Hematopoietic multipotent progenitor cell treated with erythropoietin and hydrocortisone succinate and interleukin-3 and kit ligand, for 8 days (in vitro differentiated cells): ENCODE measurements at places on chromosomes 5 and 9.
A peak's percentile ranks its signal among the peaks of the same experiment; 100 is the strongest.

- DNase-seq: no peak
These were observed 1.1 kb downstream of the SLC31A1 start for GRCh38 chr9:113222482-113222841.

- peak; percentile 68 for DNase-seq
These were observed 93.4 kb downstream of the OSTF1 start for GRCh38 chr9:75181750-75182149.

DNA sequence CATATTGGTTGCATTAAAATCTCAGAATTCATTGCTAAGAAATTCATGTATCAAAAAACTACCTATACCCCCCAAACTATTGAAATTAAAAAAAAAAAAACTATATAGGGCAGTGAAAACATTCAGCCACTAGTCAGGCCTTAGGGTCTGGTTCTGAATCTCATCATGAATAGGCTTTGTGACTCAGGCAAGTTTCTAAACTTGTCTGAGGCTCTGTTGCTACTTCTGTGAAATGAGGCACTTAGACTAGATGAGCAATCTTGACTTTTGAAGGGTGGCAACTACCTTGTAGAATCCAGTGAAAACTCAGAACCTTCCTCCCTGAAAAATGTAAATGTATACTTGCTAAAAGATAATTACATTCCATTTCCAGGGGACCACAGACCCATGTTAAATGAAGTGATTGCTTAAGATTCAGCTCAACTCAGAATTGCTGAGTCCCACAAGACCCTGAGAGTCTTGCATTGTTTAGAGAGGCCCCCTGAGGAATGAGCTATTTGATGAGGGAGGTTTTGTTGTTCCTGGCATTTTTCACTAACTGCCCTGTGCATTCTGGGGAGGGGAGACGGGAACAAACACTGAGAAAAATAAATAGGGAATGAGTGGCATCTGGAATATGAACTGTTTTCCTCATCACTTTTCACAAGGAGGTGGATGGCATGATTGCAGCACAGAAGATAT is 29.5 kb downstream of the RAI14 start:
- DNase-seq: no peak

GRCh38 chr9:118321788-118322187 is 617.6 kb downstream of the TLR4 start:
- DNase-seq: no peak

DNA sequence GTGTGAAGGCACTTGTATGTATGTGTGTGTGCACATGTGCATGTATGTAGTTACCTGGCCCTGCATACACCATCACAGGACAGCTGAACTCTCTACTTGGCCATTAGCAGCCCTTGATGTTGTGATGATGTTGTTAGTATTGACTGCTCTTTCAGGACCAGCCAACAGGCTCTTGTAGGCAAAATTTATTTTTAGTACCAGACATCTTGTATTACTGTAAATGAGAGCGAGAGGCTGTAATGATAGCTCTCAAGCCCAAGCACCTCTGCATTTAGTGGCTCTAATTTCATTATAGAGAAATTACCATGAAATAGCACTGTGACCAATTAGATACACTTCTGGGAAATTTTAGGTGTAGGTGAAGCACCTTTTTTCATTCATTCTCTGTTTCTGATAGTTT is 158.0 kb downstream of the SMARCA2 start:
- no peak for DNase-seq

GRCh38 chr5:90476391-90476790 is 1.7 kb downstream of the POLR3G start:
- peak; percentile 59 for DNase-seq

- no peak for DNase-seq
These were observed 17.7 kb upstream of the ANXA1 start for GRCh38 chr9:73133921-73134407.

GRCh38 chr5:110032376-110032775 is 342.6 kb downstream of the MAN2A1 start:
- DNase-seq: no peak

DNA sequence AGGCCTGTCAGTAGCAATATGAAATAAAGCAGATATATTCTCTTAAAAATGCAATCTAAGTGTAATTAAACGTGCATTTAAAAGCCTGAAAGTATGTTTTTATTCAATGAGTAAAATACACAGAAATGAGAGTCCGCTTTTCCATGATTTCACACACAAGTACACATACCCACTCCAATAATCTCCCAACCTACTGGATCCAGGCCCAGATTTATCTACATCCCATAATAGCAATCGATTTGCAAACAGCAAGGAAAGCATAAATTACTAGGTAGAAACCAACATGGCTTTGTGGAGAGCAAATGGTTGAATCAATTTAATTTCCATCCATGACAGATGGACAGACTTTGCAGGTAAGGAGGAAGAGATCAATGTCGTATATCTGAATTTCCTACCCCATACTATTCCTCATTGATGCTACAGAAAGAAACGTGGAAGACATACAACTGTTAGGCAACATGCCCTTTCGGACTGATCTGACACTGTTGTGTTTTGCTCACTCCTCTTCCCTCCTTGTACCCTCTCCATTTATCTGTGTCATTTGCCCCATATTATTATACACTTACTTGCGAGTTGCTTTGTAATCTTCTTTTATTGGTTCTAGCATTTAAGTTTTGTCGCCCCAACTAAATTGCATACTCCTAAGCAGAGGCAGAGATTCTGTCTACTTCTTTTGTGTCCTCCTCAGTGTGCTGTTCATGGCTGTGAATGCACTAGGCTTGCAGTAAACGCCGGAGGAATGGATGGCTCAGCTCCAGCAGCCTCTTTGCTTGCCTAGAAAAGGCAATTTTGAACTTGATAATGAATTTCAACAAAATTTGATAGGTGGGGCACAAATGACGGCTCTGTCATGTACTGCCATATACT is 133.6 kb downstream of the NFIB start:
- DNase-seq: no peak

GRCh38 chr5:2699686-2700085 is 51.8 kb downstream of the IRX2 start:
- DNase-seq: no peak

GRCh38 chr9:100785946-100786345 is 208.1 kb downstream of the CAVIN4 start:
- no peak for DNase-seq

DNA sequence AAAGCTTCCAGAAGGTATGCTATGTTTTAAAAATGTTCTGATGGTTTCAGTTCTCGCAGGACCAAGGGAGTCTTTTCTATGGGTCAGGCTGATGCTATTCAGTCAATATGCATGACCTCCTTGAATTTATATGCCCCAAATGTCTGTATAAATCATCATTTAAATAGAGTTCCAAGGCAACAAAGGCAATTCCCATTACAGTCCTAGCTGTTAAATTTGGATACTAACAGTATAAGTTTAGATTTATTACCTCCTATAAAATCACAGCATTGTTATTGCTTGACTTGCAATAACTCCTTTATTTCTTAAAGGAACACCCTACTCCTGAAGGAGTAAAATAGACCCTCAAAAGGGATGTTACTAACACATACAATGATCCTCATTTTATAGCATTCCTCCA is 387.7 kb upstream of the CHD1 start:
- DNase-seq: no peak

- DNase-seq: no peak
These were observed 530 bp downstream of the TMEFF1 start for GRCh38 chr9:100473276-100474081.

DNA sequence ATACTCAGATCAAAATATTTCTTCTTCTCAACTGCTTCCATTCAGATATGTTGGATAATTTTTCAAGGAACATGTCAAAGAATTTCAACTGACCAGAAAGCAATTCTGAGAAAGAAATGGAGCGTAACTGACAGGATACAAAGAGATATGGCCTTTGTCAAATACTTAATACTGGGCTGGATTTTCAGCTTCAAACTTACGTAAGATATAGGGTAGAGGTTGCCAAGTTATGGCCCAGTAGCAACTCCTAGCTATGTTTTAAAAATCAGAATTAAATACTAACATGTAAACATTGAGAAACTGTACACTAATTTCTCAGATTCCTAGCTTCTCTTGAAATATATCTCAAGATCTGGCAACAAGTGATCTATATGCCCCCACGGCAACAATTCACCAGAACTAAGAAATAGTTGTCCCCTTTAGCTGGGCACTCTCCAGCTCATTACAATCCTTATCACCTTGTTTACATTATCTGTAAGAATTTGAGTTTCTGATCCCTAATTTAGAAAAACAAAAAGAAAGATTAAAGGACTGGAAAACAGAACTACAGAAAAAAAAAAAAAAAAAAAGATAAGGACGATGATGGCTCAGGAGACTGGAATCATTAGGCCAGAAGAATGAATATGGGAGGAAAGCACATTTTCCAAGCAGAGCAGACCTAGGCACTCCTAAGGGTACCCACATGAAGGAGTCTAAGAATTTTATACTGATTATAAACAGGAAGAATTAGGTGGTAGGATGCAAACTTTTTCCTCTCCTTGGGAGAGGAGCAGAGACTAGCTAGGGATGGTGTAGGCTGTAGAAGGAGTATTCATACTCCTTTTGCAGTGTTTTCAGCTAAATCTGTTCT is 23.0 kb downstream of the INIP start:
- no peak for DNase-seq

DNA sequence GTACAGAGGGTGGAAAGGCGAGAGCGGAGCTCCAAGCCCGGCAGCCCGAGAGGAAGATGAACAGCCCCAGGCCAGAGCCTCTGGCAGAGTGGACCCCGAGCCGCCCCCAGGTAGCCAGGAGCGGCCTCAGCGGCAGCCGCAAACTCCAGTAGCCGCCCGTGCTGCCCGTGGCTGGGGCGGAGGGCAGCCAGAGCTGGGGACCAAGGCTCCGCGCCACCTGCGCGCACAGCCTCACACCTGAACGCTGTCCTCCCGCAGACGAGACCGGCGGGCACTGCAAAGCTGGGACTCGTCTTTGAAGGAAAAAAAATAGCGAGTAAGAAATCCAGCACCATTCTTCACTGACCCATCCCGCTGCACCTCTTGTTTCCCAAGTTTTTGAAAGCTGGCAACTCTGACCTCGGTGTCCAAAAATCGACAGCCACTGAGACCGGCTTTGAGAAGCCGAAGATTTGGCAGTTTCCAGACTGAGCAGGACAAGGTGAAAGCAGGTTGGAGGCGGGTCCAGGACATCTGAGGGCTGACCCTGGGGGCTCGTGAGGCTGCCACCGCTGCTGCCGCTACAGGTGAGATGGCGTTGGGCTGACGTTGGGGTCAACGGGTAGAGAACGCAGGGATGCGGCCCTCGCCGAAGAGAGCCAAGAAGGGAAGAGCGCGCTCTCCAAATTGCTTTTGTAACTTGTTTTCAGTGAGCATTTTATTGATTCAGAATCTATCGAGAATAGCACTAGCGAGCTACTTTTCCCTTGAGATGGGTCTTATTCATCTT is at the start of gene PTGER4:
TSS of gene PTGER4 (plus strand) at position 3 of the 769 bp plus-strand sequence. CDS start 1,079 bp downstream, outside the sequence.
- no peak for DNase-seq

DNA sequence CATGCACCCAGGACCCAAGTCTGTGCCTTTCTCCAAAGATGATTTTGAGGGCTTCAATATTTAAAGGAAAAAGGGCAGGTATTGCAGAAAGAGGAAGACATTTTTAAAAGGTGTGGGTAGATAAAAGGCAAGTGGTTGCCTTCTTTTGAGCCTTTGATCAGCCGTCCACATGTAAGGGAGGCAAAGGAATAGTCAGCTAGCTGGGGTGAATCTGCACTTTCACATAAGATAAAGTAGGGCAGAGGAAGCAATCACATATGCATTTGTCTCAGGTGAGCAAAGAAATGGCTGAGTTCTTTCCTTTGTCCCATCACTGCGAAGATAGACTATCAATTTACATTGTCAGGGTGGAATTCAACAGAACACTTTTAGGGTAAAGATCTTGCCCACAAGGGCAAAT is 19.9 kb downstream of the MGAT1 start:
- DNase-seq: no peak

DNA sequence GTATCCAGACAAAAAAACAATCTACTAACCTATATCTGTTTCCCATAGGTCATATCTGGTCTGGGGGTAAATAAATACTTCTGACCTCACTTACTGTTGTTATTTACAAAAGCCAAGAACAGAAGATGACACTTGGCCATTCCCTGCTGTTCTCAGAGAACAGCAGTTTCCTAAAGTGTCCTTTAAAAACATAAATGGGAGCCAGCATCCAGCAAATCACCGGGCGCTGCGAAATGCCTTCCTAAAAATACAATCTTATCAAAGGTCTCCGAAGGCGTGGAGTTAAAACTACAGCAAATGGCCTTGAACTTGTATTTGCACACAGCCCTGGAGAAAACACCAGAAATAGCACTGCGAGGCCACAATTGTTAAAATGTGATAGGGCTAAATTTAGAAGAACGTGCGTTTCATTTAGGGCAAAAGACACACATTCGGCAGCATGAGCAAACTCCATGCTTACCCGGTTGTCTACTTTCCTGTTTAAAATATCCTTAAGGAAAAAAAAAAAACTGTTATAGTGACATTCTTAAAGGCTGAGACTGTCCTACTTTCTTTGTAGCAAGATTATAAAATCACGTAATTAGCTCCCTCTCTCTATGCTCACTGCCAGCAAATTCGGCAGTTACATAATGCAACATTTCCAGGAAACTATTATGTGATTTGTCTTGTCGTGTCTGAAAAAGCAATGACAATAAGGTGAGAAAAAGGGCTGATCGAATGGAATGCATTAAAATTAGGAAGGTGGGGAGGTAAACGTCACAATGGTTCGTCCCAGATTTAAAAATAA is 1.5 kb downstream of the NFIL3 start:
- peak; percentile 14 for DNase-seq

DNA sequence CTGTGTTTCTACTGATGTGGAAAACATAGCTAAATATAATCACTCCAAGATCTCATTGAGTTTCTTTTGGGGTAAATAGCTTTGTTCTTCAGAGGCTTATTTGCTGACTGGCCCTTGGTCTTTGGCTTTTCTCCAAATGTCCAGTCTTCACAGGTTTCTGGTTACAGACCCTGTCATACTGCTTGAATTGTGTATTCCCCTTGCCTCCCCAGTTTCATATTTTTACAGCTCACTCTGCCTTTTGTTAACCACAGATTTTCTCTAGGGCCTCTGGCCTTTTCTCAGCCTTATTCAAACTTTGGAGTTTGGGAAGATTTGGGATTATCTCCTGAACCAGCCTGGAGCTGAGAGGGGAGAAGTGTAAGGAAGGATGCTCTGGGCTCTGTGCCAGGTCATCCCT is 23.9 kb downstream of the ISOC1 start:
- DNase-seq: no peak

DNA sequence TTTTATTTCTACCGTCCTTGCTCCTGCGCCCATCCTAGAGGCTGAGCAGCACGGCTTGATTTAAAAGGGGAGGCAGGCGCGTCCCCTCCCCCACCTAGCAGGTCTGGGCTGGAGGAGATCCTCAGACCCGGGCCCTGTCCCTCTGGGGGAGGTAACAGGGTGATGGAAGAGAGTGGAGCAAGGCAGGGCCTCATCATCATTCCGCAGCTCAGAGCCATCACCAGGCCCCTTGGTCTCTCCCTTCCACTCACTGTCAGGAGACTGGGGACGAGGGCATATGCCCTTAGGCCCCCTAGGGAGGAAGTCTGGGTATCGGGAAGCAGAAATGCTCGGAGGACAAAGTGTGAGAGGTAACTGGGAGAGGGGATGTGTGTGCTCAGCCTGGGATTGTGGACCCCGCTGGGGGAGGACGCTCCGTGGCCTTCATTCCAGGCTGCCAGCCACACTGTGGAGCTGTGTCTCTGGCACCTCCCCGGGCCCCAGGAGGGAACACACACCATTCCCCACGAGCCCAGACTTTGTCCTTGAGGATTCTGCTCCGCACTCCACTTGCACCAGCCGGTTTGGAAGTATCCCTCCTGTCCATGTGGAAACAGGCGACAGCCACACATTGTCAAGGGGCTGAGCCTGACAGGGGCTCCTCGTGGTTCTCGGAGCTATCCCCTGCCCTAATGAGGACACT is 761 bp downstream of the REEP2 start:
- no peak for DNase-seq

GRCh38 chr9:129351058-129351641 is 173.1 kb upstream of the IER5L start:
- no peak for DNase-seq
